ENCODE measurements at places on chromosomes 4 and X.

GRCh38 chrX:24648495-24648894 lies 1.3 kb upstream of the PCYT1B start:
- DNase-seq: no peak

GRCh38 chr4:142044271-142044670 lies 407.9 kb downstream of the IL15 start:
- DNase-seq: no peak

GRCh38 chr4:127759893-127760292 lies 22.2 kb upstream of the HSPA4L start:
- no peak for DNase-seq

- no peak for DNase-seq
Measured at GRCh38 chr4:185383451-185383850, 12.3 kb downstream of the LRP2BP start.

DNA sequence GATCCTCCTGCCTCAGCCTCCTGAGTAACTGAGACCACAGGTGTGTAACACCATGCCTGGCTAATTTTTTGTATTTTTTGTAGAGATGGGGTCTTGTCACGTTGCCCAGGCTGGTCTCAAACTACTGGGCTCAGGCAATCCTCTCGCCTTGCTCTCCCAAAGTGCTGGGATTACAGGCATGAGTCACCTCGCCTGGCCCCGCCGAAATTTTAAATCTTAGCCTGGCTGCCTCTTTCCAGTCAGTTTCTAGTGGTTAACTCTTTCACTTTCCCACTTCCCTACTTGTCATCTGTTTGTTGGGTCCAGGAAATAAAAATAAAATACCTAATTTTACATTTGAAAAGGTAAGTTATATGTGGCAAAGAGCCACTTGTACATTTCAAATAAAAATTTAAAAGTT lies 62.4 kb downstream of the TMEM165 start:
- no peak for DNase-seq

GRCh38 chr4:790466-790820 lies 35.5 kb downstream of the CPLX1 start:
- DNase-seq: no peak

GRCh38 chrX:45860450-45860849 lies 659.8 kb upstream of the DIPK2B start:
- no peak for DNase-seq

DNA sequence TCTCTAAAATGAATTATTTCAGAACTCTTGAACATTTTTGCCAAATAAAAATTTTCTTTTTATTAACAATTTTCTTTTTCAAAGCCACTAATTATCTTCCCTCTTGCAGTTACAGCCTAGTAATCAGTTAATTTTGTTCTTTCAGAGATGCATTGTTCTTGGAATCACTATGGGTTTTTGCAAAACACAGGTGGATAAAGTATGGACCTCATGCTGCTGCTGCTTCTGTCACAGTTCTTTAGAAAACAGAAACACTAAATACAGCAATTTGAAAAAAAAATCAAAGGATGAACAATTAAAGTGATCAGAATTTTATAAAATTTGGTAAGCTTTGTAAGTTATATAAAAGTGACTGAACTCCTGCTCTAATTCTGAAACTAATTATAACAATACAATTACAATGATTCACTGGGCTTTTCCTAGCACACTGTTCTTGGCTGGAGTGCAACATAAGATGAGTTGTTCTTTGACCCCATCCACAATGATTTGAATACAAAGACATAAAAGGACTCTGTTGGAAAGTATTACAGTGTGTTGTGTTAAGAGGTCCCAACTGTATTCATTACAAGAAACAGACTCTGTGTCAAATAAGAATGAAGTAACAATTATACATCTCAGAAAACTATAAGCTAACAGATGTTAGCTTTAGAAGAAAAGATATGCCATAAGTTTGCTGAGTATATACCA lies 59.4 kb upstream of the GK2 start:
- no peak for DNase-seq

DNA sequence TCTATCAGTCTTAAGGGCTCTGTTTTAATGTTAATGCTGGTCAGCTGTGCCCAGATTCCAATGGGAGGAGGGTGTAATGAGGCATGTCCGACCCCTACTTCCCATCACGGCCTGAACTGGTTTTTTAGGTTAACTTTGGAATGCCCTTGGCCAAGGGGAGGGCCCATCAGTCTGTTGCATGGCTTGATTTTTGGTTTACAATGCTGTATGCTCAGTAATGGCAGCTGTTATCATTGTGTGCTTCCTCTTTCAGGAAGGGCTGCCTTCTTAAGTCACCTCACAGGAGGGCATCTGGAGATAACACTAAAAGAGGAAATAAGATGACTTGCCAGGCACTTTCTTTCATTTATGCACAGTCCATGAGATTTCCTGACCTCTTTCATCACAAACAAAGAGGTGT lies 36.3 kb downstream of the ATXN3L start:
- DNase-seq: no peak

- no peak for DNase-seq
Measured at GRCh38 chr4:62030958-62031357, 830.8 kb downstream of the ADGRL3 start.

- no peak for DNase-seq
Measured at GRCh38 chr4:5379895-5380294, 328.5 kb downstream of the EVC2 start.

DNA sequence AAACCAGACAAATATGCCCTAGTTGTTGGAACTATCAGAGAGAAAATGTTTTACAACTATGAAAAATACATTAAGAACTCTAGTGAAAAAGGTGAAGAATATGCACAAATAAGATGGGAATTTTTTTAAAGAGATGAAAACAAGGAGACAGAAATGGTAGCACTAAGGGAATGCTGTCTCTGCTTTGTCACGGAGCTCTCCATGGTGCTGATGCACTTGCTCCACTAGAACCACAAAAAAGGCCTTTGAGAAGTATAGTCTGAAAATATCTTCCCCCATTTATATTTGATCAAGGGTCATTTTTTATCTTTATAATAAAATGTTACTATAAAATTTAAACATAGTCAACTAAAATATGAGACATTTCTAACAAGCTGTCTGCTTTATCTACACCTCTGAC lies 1655.5 kb upstream of the AGA start:
- no peak for DNase-seq

DNA sequence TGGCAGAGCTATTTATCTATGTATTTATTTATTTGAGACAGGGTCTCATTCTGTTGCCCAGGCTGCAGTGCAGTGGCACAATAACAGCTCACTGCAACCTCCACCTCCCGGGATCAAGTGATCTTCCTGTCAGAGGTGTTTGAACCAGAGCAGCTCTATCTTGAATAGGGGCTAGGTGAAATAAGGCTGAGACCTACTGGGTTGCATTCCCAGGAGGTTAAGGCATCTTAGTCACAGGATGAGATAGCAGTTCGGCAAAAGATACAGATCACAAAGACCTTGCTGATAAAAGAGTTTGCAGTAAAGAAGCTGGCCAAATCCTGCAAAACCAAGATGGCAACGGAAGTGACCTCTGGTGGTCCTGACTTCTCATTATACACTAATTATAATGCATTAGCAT lies 501.9 kb downstream of the AFF2 start:
- no peak for DNase-seq

DNA sequence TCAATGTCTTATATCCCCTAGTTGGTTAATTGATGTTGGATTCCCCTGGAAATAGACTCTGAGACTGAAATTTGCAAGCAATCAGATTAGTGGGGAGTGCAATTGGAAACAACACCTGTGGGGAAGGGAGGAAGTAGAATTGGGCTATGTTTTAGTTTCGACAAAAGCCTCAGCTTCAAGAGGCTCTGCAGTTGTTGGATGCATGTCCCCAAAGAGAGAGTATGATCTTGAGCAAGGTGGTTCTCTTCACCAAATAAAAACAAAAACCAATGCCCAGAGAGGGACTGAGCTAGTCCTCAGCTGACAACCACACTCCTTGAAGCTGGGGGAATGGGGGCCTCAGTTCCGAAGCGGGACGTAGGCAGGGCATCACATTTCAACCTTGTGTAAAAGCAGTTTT lies 77.1 kb downstream of the PRKG2 start:
- no peak for DNase-seq

DNA sequence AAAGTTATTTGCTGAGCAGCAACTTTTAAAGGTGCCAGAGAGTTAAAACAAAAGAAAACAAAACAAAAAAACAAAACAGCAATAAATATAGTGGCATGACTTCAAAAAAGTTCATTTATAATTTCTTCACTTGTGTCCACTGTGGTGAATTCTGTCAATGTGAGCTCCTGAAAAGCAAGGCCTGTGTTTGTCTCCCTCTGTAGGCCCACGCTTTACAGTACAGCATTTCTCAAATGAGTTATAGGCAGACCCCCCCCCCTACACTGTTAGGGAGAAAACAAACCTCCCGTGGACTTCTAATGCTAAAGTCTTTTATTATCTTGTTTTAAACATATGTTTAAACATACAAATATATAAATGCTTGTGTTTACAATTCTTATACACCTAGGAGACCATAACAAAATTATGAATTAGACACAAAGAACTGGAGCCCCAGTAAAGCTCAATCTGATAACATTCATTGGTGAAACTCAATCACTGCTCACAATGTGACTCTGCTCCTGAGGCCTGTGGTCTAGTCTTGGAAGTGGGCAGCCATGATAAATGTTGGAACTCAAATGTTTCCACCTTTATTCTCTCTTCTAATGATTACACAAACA lies 47.0 kb upstream of the SCOC start:
- DNase-seq: no peak

DNA sequence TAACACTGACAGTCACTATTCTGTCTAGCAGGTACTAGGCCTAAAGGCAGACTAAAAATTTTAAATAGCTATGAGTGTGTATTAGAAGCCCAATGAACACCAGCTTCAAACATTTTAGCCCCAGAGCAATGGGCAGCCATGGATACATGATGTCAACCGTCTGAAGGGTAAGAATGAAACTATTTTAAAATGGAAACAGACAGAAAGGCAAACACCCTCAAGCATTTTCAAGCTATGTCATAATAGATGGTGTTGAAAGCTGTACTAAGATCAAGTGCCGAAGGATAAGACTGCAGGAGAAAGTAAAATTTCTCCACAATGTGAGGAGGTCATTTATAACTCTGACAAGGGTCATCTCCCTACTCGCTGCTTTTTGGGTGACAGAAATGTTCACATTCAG lies 225.0 kb downstream of the COL25A1 start:
- DNase-seq: no peak

- DNase-seq: no peak
Measured at GRCh38 chr4:109301651-109302360, 652 bp downstream of the COL25A1 start.

GRCh38 chrX:1531096-1531890 lies 5.7 kb downstream of the P2RY8 start:
- DNase-seq: no peak

GRCh38 chr4:54658252-54659093 lies 716 bp downstream of the KIT start:
- DNase-seq: no peak

DNA sequence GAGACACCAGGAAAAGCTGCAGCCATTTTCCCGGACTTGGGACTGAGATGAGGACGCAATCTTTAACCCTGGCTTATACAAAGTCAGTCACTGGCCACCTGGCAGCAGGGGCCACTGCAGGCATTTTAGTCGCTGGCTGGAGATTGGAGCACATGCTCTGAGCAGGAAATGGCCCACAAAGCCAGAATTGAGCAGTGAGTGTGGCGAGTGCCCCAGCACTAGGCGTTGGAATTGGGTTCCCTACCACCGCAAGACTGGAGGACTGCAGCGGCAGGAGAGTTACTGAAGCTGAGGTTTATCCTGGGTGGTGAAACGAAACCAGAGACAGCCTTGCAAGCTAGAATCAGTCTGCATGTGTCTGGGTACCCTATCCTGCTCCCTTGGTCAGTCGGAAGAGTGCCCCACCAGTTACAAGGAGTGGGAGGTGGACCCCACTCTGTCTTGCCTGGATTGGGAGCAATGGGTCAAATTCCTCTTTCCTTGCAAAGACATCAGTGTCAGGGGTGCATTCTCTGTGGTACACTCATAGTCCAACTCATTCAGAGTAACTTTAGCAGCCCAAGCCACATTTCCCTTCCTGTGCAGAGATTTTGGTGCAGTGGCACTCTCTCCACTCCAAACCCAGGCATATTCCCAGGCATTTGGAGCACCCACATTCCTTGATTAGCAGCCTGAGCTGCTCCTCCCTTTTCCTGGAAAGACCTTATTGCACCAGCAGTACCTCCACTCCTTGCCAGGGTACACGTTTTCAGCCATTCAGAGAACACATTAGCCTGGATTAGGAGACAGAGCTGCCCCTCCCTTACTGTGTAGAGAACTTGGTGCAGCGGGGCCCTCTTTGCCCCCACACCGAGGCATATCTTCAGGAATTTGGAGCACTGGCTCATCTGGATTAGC lies 36.7 kb upstream of the PLK4 start:
- no peak for DNase-seq

DNA sequence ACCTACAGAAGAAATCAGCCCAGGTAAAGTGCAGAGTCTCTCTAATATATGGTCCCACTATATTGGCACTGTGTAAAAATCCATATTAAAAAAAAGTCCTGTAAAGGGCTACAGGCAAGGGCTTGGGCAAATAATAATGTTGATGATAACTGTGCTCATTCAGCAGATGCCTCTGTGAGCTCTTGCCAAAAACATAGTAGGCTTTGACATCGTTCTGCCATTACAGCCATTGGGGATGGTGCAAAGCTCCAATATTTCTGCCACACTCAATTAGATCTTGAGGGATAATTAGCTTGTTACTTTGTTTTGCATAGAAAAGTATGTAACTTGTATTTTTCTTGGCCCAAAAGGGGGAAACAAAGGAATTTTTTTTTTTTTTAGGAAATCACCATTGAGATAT lies 645.5 kb upstream of the FAM241A start:
- DNase-seq: no peak

DNA sequence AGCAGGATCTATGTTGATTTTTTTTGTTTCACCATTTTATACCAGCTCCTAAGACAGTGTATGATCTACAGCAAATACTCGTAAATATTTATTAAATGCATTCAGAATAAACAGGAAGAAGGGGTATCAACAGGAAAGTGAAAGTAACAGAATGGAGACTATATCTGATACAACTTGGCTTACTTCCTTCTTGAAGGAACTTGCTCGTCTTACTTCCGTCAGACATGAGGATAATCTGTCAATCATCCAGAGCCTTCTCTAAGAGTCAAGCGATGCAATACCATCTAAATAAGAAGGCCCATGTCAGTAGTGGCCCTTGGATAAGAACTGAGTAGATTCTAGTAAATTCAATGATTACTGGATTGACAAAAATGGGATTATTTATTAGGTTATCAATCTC lies 84.2 kb downstream of the CAMK2D start:
- no peak for DNase-seq

- DNase-seq: no peak
Measured at GRCh38 chrX:9396930-9397329, 67.9 kb upstream of the TBL1X start.

- no peak for DNase-seq
Measured at GRCh38 chrX:16797358-16797757, 11.1 kb downstream of the TXLNG start.

GRCh38 chr4:185950891-185951290 lies 118.1 kb upstream of the TLR3 start:
- DNase-seq: no peak

DNA sequence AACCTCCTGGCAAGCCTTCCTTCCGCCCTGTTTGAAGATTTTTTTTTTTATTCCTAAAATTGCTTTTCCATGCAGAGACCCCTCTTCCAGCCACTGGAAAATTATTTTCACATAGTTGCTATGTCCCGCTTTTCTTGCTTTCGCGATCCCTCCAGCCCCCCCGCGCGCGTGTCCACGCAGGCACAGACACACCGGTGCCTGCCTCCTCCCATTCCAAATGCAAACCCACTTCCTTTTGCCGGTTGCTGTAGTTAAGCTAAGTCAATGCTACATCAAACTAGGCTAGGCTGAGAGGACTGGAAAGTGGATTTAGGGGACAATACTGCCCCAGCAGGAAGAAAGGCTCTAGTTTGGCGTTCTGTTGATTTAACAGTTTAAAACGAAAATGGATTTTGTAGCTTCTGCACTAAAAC lies 111.0 kb downstream of the DHX15 start:
- no peak for DNase-seq
